ENCODE measurements at places on chromosomes 4 and X.

DNA sequence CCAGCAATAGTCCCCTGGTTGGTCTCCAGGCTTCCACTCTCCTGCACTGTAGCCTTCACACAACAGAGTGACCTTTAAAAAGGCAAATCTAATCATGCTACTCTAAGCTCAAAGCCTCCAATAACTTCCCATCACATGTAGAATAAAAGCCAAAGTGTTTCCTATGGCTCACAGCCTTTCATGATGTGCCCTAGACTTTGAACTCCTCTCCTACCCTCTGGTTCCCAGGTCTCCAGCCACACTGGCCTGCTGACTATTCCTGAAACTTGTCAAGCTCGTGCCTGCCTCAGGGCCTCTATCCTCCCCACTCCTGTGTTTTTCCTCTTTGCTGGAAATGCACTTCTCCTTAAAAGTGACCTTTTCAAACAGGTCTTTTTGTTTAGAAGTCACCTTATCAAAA, 3.1 kb downstream of the MANBA start:
- no peak for DNase-seq

- DNase-seq: no peak
Measured at GRCh38 chrX:41863343-41864203, 59.8 kb downstream of the CASK start.

DNA sequence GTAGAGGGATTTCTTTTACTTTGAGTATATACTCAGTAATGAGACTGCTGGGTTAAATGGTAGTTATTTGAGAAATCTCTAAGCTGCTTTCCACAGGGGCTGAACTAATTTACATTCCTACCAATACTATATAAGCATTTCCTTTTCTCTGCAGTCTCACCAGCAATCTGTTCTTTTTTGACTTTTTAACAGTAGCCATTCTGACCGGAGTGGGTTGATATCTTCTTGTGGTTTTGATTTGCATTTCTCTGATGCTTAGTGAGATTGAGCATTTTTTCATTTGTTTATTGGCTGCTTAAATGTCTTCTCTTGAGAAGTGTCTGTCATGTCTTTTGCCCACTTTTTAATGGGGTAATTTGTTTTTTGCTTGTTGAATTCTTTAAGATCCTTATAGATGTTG, 43.3 kb downstream of the SPCS3 start:
- no peak for DNase-seq

GRCh38 chrX:23390979-23391378, 56.3 kb downstream of the PTCHD1 start:
- no peak for DNase-seq

DNA sequence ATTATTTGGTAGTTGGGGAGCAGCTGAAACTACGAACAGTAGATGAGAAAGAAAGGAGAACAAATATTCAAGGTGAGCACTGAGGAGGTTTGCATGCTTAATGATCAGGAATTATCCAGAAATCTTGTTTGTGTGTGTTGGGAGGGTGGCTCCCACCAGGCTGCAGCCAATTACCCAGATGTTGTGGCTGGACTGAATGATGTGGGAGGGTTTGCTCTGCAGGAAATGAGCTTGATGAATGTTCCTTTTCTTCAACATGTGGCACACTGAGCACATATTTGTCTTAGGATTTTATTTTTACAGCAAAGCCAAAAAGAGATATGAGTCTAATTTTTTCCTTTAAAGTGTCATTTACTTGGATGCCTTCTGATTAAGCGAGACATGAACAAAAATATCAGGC, 48.3 kb upstream of the AMOT start:
- DNase-seq: no peak

- DNase-seq: no peak
Measured at GRCh38 chr4:69116645-69117321, 20.5 kb downstream of the UGT2B7 start.

GRCh38 chrX:115399306-115399705, 109.8 kb downstream of the LUZP4 start:
- no peak for DNase-seq

- DNase-seq: no peak
Measured at GRCh38 chr4:67935888-67936287, 27.4 kb downstream of the TMPRSS11A start.

GRCh38 chrX:17735406-17735805, 1.9 kb upstream of the SCML1 start:
- DNase-seq: no peak

DNA sequence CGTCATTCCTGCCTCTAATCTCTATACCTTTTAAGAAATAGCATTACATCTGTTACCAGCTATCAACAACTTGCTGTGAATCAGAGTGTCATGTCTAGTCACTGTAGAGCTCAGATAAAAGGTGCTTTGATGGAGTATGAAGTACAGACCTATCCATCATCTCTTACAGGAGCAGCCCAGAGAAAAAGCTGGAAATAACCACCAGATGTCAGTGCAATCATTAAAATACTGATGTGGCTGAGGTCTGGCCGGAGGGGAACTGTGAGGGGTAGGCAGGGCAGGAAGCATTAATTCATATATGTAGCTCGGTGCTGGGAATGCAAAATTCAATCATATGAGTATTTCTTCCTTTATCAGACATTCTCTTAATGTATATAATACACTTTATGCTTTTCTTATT, 100.6 kb downstream of the AKAP4 start:
- DNase-seq: peak; percentile 4

DNA sequence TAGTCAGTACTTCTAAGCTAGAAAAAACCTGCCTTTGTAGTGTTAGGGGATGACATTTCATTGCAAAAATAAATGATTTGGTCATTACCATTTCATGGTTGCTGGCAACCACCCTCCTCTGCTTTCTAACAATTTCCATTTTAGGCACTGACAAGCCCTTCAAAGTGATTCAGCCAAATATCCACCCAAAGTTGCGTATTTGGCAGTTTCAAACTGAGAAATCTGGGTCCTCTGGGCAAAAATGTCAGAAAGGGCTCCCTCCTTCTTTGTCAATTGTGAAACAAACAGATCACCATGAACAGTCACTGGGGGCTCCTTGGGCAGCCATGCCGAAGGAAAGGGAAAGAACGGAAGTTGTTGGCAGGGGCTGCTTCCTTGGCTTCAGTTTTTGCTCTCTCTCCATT, 33.0 kb downstream of the PLAC1 start:
- peak; percentile 37 for DNase-seq

- no peak for DNase-seq
Measured at GRCh38 chrX:11427453-11428071, 134.3 kb downstream of the AMELX start.

DNA sequence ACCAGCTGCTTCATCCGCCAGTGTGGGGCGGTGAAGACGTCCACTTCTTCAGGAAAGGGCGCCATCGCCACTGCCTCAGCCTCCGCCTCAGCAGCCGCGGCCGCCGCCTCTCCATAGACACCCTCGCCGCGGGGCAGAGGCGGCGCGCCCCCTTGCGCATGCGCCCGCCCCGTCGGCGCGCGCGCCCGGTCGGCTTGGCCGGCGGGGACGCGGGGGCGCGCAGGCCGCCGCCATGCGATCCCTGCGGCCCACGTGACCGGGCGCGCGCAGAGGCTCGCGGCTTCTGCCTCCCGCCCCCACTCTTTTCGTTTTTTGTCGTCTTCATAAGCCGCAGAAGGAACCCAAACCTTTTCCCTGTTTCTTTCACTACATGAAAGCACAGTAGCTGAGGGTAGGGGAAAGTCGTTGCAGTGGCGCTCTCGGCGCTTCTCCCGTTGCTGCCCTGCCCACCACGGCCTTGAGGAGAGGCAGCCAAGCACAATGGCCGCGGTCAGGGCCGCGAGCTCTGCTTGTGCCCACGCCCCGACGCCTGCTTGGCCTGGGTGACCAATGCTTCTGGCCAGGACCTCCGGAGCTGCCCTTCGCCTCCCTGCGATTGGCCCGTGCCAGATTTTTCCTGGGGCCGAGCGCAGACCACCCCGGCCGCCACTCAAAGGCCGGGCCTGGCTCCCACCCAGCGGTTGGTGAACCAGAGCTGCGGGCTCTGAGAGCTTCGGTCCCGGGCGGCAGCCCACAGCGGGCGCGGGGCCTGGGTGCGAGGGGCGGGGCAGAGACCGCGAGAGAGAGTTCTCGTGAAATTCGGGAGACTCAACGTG, at the start of gene FBXL5:
Gene FBXL5 (minus strand): TSS at position 135 of the 815 bp plus-strand sequence. CDS start 70 bp downstream, at position 65.
- peak; percentile 90 for DNase-seq

DNA sequence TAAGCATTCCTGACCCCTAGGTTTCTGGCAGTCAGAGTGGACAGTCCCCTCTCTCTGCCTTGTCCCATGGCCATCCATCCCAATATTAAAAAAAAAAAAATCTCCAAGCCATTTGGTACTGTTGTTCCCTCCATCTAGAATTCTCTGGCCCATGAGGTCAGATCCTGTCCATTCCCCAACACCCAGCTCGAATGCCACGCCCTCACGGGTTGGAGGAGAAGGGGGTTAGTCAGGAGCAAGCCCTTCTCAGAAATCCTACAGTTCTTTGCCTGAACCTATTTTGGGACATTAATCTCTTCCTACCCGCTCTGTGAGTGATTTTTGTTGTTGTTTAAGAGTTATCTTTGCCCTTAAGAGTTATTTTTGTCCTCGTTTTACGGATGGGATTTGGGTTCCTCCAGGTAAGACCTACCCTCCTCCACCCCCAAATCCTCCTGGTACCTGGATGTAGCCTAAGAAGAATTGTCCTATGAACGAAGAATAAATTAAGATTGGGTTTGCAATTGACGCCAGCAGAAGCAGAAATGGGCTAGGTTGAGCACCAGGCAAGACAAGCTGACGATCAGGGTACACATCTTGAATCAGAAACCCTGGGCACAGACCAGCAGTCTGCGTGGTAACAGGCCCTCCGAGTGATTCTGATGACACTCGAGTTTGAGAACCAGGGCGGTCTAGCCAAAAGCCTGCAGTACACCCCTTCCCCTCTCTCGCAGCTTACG, 977 bp downstream of the RNF175 start:
- DNase-seq: no peak

DNA sequence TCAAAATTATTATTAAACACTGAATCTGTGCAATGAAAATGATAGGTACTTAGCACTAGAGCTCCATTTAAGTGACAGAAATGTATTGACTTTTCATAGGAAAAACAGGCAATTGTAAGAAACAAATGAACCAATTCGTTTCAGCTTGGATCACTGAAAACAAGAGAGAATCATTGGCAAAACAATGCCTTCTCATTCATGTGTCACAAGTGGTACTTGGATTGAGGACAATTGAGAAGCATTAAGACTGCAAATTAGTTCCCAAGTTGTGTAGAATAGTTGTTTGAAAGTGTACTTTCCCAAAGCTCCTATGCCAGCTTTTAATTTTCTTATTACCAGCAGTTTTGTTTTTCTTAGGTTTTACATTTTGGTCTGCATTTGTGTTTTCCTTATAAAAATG, 20.6 kb downstream of the CNKSR2 start:
- DNase-seq: no peak

DNA sequence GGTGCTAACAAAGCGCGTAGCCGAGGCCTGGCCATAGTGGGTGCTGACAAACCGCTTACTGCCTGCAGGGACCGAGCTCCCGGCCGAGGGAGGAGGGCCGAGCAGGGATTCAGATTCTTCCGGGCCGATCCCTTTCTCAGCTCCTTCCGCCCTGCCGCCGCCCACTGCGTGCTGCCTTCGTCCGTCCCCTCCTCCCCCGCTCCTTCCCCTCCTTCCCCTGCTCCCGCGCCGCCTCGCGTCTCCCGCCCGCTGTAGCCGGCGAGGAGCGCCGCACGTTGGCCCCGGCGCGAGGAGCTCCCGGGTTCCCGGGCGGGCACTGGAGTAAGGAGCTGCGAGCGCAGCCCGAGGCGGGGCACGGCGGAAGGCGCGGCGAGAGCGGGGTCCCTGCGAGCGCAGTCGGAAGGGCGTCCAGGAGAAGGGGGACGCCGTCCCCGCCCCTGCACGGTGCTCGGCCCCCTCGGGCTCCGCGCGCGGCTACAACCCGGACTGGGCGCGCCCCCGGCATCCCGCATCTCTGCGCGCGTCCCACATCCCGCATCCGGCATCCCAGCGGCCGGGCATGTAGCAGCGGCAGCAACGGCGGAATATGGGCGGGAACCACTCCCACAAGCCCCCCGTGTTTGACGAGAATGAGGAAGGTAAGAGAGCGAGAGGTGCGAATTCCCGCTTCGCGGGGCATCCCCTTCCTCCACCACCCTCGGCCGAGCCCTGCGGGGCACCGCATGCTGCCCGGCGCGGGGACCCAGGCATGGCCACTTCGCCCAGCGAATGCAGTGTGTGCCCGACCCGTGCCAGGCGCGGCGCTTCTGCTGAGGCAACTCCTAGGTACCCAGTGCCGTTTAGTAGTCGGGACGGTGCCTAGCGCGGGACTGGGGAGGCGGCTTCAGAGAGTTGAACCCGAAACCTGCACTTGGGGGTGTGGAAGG, at the start of gene STK32B:
Gene STK32B (plus strand): TSS at position 203 of the 926 bp plus-strand sequence.
- peak; percentile 77 for DNase-seq

GRCh38 chrX:39335513-39336235, 534.4 kb downstream of the MID1IP1 start:
- DNase-seq: no peak

DNA sequence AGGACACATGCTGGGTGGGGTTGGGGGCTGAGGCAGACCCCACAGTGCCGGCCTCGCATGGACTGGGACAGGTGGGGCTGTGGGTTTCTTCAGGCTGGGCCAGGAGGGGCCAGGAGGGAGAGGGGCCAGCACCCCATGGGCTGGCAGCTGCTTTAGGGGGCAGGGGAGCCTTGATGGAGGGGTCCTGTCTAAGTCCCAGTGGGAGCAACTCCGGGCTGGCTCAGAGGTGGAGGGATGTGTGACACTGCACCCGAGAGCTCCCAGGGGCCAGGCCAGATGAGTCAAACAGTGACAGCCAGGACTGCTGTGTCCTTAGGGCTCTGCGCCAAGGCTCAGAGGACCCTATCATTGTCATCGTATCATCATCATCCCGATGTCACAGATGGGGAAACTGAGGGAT, 4.4 kb upstream of the ABLIM2 start:
- DNase-seq: no peak

GRCh38 chrX:13996650-13997049, 33.0 kb downstream of the GEMIN8 start:
- no peak for DNase-seq

- DNase-seq: peak; percentile 14
Measured at GRCh38 chr4:105126311-105127169, 20.1 kb upstream of the TET2 start.

GRCh38 chr4:1627417-1628313, 56.4 kb downstream of the FAM53A start:
- DNase-seq: no peak

GRCh38 chrX:149487292-149487691, 17.8 kb downstream of the IDS start:
- DNase-seq: no peak

DNA sequence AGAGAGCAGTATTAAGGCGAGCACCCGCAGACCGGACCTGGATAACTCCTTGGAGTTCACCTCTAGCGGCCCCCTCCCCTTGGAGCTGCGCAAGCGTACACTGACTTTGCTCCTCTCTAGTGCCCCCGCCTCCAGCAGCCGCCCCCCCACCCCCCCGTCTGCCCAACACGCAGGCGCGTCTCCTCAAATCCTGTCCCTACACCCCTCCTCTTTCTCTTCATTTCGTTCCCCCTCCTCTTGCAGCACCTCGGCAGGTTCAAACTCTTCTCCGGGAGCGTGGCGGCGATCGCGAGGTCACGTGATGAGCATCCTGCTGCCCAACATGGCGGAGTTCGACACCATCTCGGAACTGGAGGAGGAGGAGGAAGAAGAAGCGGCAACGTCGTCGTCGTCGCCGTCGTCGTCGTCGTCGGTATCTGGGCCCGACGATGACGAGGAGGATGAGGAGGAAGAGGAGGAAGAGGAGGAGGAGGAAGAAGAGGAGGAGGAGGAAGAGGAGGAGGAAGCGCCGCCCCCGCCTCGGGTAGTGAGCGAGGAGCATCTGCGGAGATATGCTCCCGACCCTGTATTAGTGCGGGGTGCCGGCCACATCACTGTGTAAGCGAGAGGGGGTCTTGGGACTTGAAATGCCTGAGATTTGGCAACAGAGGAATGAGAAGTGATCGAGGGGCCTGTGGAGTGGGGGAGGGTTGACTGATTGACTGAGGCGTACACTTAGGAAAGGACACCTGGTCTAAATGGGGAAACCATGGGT, at the start of gene CHIC1:
Gene CHIC1 (plus strand): TSS at position 214 of the 754 bp plus-strand sequence. CDS start 88 bp downstream, at position 302.
- DNase-seq: peak; percentile 69

- DNase-seq: peak; percentile 89
Measured at GRCh38 chr4:137530176-137530575, 2.1 kb downstream of the PCDH18 start.
